HCT116 (cell line): ENCODE measurements at places on chromosomes 7 and 10. TPM values are rescaled to one million over a fixed set of nuclear protein-coding genes. Genes with fewer than 3 reads are reported as not detected.

Gene TMEM236
- 0.07 TPM for total RNA-seq

Gene OR2A5
- not detected for total RNA-seq

Gene ZNF33A
- 21.2 TPM for total RNA-seq

Gene ZNF117
- total RNA-seq: 2.5 TPM

Gene NET1
- total RNA-seq: 51.2 TPM

Gene GHRHR
- total RNA-seq: not detected

Gene REPIN1
- total RNA-seq: 106 TPM

Gene ADAMTS14
- 13.2 TPM for total RNA-seq

Gene DYDC2
- total RNA-seq: not detected

Gene GARIN1A
- total RNA-seq: 0.49 TPM

Gene C7orf33
- total RNA-seq: not detected

Gene MRLN
- total RNA-seq: not detected

Gene CNNM1
- not detected for total RNA-seq

Gene VIM
- 7.2 TPM for total RNA-seq

Gene PRPS1L1
- total RNA-seq: not detected

Gene UPK3B
- 2.3 TPM for total RNA-seq

- no peak for DNase-seq
- H3K36me3 ChIP-seq: no peaks in the 10 kb centered on the region
- H3K27me3 ChIP-seq: peaks cover 41% of the 10 kb centered on the region
- H3K27ac ChIP-seq: no peak overlapping the region
- H3K4me1 ChIP-seq: no peaks in the 10 kb centered on the region
Observed at GRCh38 chr10:43881657-43882056, 233.0 kb upstream of the ZNF32 start.

GRCh38 chr10:58622246-58622645, 109.6 kb downstream of the BICC1 start:
- H3K27ac ChIP-seq: no peak overlapping the region
- H3K27me3 ChIP-seq: no peaks in the 10 kb centered on the region
- no peaks in the 10 kb centered on the region for H3K4me1 ChIP-seq
- H3K36me3 ChIP-seq: no peaks in the 10 kb centered on the region
- no peak for DNase-seq

- no peaks in the 10 kb centered on the region for H3K27me3 ChIP-seq
- no peaks in the 10 kb centered on the region for H3K36me3 ChIP-seq
- no peak overlapping the region for H3K4me3 ChIP-seq
- peaks cover 10% of the 10 kb centered on the region for H3K4me1 ChIP-seq
Observed at GRCh38 chr10:128149267-128150014, 23.2 kb upstream of the MKI67 start.

DNA sequence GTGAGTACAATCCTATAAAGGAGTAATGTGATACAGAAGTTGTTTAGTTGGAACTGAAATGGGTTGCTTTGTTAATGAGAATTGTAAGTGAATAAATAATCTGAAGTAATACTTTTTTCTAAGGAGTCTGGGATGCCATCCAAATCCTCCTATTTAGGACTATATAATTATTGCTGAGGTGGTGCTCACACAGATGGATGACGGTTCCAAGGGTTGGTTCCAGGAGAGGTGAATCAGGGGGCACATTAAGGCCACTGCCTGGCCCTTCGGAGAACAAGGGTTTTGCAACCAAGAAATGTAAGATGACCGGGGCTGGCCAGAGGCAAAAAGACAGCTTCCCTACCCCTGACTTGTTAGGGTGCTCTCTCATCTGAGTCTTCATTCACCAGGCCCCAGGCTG, 352.7 kb downstream of the PHTF2 start:
- H3K36me3 ChIP-seq: no peaks in the 10 kb centered on the region
- H3K27ac ChIP-seq: no peak overlapping the region
- H3K4me1 ChIP-seq: no peaks in the 10 kb centered on the region

DNA sequence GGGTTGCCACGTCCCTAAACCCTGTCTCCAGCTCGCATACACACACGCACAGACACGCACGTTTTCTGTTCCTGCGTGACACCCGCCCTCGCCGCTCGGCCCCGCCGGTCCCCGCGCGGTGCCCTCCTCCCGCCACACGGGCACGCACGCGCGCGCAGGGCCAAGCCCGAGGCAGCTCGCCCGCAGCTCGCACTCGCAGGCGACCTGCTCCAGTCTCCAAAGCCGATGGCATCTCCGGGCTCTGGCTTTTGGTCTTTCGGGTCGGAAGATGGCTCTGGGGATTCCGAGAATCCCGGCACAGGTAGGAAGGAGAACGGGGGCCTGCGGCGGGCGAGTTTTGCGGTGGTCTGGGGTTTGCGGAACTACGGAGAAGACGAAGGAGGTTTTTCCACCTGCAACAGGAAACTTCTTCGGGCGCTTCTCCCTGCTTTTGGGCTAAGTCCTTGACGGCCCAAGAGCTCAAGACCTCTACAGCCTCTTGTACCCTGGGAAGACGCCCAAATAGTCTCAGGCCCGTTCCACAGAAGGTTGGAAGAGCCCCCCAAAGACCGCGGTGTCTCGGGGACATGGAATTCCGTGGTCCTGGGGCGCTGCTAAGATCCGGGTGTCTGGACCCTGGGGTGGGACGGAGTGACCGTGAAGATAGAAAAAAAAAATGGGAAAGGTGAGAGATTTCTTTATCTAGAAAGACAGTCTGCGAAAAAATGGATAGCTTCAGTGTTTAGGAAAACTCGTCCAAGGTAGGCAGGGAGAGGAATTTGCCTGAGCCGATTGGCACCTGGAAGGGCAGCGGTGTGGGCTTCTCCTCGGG, at the start of gene GAD2:
TSS of gene GAD2 (plus strand) at position 190 of the 811 bp plus-strand sequence. CDS start at position 226, 36 bp downstream.
- DNase-seq: no peak
- H3K4me3 ChIP-seq: no peak within 1 kb of the TSS
- H3K27me3 ChIP-seq: peaks cover 18% of the 10 kb centered on the region
- H3K4me1 ChIP-seq: no peaks in the 10 kb centered on the region
- no peak within 1 kb of the TSS for H3K27ac ChIP-seq

- no peaks in the 10 kb centered on the region for H3K36me3 ChIP-seq
- DNase-seq: no peak
- H3K27me3 ChIP-seq: no peaks in the 10 kb centered on the region
- H3K4me3 ChIP-seq: no peak overlapping the region
- H3K4me1 ChIP-seq: no peaks in the 10 kb centered on the region
Observed at GRCh38 chr10:18368682-18369081, 228.5 kb downstream of the CACNB2 start.

- H3K27me3 ChIP-seq: no peaks in the 10 kb centered on the region
- H3K36me3 ChIP-seq: no peaks in the 10 kb centered on the region
- H3K4me3 ChIP-seq: no peak overlapping the region
- DNase-seq: no peak
- H3K4me1 ChIP-seq: no peaks in the 10 kb centered on the region
Observed at GRCh38 chr7:9516662-9517061, 1083.3 kb downstream of the NXPH1 start.

- H3K4me1 ChIP-seq: no peaks in the 10 kb centered on the region
- H3K36me3 ChIP-seq: peaks cover 7% of the 10 kb centered on the region; the same call in 1 of the 2 replicates
- no peak overlapping the region for H3K27ac ChIP-seq
- no peak overlapping the region for H3K4me3 ChIP-seq
- no peak for DNase-seq
Observed at GRCh38 chr7:23450518-23450917, 19.8 kb downstream of the IGF2BP3 start.

GRCh38 chr7:131797841-131798240, 241.4 kb upstream of the PODXL start:
- H3K27ac ChIP-seq: no peak overlapping the region
- no peak overlapping the region for H3K4me3 ChIP-seq
- no peak for DNase-seq

GRCh38 chr10:88853155-88853881, 1.7 kb upstream of the ANKRD22 start:
- H3K27me3 ChIP-seq: no peaks in the 10 kb centered on the region
- H3K27ac ChIP-seq: no peak overlapping the region
- no peaks in the 10 kb centered on the region for H3K36me3 ChIP-seq
- H3K4me3 ChIP-seq: no peak overlapping the region
- no peak for DNase-seq

- H3K27ac ChIP-seq: no peak overlapping the region
- no peak for DNase-seq
Observed at GRCh38 chr7:25964483-25964991, 187.5 kb upstream of the NFE2L3 start.

- H3K27ac ChIP-seq: no peak overlapping the region
- no peak overlapping the region for H3K4me3 ChIP-seq
- H3K36me3 ChIP-seq: no peaks in the 10 kb centered on the region
- DNase-seq: no peak
- no peaks in the 10 kb centered on the region for H3K27me3 ChIP-seq
- no peaks in the 10 kb centered on the region for H3K4me1 ChIP-seq
Observed at GRCh38 chr7:144518360-144518759, 114.9 kb upstream of the NOBOX start.

- H3K27me3 ChIP-seq: no peaks in the 10 kb centered on the region
- H3K4me3 ChIP-seq: no peak overlapping the region
- H3K36me3 ChIP-seq: no peaks in the 10 kb centered on the region
- H3K4me1 ChIP-seq: no peaks in the 10 kb centered on the region
- H3K27ac ChIP-seq: no peak overlapping the region
Observed at GRCh38 chr10:59879363-59879913, 26.9 kb downstream of the CCDC6 start.

DNA sequence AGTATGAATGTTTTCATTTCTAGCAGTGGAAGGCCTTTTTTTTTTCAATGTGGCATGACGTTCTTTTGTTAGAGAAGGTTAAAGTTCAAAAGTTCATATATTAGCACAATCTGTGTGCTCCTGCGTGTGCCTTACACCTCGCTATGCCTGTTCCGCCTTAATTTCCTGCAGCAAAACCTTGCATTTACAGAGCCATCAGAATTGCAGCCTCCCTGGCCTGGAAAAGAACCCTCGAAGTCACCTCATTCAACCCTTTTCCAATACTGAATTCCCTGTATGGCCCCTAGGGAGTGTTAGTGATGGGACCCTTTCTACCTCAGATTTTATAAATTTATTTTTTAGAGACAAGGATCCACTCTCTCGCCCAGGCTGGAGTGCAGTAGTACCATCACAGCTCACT, 103.5 kb upstream of the ZNF438 start:
- peaks cover 13% of the 10 kb centered on the region; the same call in 1 of the 2 replicates for H3K4me1 ChIP-seq
- no peak overlapping the region for H3K4me3 ChIP-seq
- DNase-seq: no peak
- H3K36me3 ChIP-seq: no peaks in the 10 kb centered on the region

DNA sequence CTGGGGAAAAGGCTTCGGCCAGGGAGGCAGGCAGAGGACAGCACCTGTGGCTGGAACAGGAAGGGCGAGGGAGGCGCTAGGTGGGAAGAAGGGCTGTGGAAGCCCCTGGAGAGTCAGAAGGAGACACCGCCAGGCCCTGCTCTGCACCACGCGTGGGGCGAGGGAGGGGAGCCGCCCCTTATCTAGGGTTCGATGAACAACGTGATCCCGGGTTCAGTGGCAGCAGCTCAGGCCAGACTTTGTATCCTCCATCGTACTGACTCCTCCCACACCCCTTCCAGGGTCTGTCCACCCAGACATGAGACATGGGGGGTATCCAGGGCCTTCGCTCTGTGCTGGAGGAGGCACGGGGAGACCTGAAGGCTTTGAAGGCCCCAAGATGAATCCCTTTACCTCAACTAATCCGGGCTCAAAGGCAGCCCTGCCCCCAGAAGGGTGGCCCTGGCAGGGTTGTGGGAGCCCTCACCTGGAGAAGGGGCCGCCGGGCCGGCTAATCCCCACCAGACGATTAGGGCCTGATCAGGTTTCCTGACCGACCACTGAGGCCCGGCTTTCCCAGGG, 110.8 kb downstream of the PDGFA start:
- no peak overlapping the region for H3K4me3 ChIP-seq
- no peaks in the 10 kb centered on the region for H3K4me1 ChIP-seq
- H3K36me3 ChIP-seq: no peaks in the 10 kb centered on the region
- no peak for DNase-seq
- peaks cover 20% of the 10 kb centered on the region; the same call in 1 of the 2 replicates for H3K27me3 ChIP-seq
- H3K27ac ChIP-seq: no peak overlapping the region

DNA sequence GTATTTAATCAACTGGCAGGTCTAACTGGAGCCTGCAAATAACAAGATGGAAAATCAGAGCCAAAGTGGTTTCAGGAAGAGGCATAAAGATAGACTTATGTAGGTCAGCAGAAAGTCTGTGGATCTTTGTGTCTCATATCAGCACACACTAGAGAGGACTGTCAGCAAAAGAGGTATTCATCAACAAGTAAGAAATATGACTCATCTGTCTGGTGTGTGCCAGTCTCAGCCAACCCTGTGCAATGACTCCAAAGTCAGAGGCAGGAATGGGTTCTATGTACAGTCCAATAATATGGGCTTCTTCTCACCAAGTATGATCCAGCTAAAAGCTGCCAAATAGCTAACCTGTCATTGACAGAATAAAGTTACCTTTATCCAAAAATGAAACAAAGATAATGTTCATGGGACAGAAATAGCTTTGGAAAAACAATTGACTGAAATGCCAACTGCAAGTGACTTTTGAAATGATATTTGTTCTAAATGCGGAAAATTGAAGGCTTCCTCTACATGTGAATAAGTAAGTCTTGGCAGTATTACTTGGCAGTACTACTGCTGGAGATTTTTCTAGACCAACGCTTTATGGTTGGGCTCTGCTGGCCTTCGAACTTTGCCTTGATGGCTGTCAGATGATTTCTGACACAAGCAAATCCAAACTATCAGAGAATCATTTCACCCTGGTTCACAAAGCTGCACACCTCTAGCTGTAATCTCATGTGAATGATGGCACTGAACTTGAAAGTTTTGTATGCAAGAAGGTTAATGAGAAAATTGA, 272.3 kb upstream of the SEMA3C start:
- H3K4me3 ChIP-seq: no peak overlapping the region
- H3K36me3 ChIP-seq: no peaks in the 10 kb centered on the region
- no peak overlapping the region for H3K27ac ChIP-seq

DNA sequence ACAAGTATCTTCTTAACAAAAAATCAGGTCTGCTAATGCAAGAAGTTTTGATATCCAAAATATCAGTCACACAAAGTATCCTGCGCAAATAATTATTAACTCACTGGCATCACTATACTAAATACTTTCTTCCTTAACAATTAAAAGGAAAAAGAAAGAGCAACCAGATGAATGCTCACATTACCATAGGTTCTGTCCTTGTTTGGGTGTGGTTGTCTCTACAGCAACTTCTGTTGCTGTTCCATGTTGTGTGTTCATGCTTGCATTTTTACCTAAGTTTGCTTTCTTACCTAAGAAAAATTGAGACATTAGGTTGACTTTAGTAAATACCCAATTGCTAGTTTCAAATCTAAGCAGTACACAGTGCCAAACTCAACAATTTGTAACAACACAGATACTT, 32.5 kb downstream of the FZD9 start:
- H3K36me3 ChIP-seq: peaks cover 83% of the 10 kb centered on the region
- DNase-seq: no peak
- H3K27ac ChIP-seq: no peak overlapping the region
- no peak overlapping the region for H3K4me3 ChIP-seq
- H3K4me1 ChIP-seq: no peaks in the 10 kb centered on the region
- H3K27me3 ChIP-seq: no peaks in the 10 kb centered on the region

DNA sequence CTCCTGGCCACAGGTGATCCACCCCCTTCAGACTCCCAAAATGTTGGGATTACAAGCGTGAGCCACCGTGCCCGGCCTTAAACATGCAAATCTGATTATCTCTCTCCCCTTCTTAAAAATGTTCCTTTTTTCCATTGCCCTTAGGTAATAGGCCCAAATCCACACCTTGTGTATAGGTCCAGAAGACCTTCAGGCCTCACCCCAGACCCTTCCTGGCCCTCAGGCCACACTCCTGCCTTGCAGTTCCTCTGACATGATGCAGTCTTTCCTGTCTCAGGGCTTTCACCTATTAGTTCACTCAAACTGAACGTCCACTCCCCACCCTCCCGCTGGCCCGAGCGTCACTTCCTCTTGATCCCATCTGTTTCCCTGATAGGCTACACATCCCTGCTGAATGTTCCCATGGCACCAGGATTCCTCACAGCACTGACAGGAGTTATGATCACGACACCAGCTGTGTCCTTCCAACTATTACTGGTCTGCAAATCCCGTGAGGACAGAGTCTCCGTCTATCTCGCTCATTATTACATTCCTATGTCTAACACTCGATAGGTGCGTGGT, 46.4 kb downstream of the DENND2A start:
- no peak for DNase-seq
- H3K27me3 ChIP-seq: no peaks in the 10 kb centered on the region
- no peak overlapping the region for H3K4me3 ChIP-seq
- H3K4me1 ChIP-seq: no peaks in the 10 kb centered on the region
- no peaks in the 10 kb centered on the region for H3K36me3 ChIP-seq
